ENCODE measurements at places on chromosomes 5 and 9. TPM values are rescaled to one million over a fixed set of nuclear protein-coding genes. Genes with fewer than 3 reads are reported as not detected.

DNA sequence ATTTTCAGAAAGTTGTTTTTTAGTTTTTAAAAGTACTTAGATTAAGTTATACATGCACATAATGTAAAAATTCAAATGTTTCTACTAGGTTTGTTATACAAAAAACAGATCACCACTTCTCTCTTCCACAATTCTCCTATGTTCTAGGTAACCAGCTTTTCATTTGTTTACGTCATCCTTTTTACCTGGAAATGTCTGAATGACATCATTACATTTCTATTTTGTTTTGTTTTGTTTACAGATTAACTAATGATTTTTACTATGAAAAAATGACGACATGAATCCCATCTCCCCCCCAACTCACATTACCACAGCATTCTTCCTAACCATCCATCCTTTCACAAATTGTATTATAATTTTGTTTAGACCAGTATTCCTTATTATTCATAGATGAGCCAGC lies 1709.2 kb downstream of the EFNA5 start:
- DNase-seq = no peak

DNA sequence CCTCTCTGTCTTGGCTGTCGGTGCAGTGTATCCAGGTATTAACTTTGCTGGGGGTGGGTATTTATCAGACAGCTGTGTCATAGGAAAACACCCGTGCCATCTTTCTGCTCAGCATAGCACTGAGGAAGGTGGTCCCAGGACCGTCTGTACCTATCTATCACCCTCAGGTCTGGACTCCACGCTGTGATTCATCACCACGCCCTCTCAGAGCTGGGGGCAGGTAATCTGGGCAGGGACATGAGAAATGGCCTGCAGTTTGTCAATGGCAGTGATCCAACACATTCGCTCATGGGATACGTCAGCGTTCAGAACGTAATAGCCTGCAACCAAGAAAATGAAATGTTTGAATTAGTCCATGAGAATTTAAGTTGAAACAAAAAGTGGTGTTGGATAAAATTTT lies 151.6 kb upstream of the MAP1B start:
- peak; percentile 27 for DNase-seq

GRCh38 chr5:72511774-72512592 lies 4.8 kb upstream of the ZNF366 start:
- DNase-seq = no peak

- DNase-seq = no peak
Measured at GRCh38 chr5:103178167-103178566, 58.1 kb downstream of the PPIP5K2 start.

DNA sequence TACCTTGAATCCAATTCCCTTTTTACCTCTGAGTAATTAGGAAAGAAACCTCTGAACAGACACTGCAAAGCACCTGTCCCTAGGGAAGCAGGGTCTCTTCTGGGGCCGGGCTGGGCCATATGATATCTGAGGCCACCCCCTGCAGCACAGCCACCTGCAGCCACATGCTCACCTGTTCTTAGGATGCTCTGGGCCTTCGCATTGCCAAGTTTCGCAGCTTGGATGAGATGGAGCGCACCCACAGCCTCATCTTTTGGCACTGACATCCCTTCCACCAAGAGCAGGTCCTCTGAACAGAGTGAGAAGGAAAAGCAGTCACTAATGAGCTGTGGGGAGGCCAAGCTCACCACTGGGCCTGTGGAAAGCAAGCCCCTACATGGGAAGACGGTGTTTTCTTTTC lies 27.3 kb downstream of the CLTA start:
- no peak for DNase-seq

- no peak for DNase-seq
Measured at GRCh38 chr5:62354028-62354874, 48.2 kb downstream of the KIF2A start.

DNA sequence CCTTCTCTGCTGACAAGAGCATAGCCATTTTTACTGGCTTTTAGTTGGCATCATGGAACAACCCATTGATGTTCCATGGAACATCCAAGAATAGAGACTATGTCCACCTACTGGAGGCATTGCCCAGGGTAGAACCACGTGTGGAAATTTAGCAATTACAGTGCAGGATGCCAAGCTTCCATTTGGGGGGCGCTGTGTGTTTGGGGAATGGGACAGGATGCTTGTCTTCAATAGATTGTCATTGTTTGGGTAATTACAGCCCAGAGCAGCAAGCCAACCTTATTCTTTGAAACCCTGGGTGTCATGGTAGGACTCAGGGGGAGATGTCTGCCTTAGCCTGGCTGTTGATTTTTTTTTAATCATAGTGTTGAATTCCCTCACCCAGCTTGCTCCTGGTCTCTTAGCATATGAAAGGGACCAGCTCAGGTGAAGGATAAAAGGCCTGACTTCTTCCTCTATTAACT lies 171.1 kb downstream of the DOCK2 start:
- DNase-seq = no peak

DNA sequence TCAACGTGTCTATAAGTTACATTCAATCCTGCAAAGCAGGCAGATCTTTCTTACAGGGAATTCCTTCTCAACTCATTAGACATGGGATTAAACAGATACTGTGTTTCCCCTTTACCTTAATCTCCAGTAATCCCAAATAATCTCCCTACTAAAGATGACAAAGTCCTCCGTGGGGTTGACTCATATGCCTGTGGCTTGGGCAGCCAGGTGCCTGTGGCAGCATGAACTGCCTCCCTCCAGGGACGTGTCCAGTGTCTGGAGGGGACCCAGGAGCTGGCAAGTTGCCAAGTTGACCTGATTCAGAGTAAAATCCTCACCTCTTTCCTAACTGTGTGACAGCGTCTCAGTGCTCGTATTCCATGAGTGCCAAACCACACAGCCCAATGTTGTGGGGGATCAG lies 94.6 kb upstream of the PTCH1 start:
- DNase-seq = no peak

DNA sequence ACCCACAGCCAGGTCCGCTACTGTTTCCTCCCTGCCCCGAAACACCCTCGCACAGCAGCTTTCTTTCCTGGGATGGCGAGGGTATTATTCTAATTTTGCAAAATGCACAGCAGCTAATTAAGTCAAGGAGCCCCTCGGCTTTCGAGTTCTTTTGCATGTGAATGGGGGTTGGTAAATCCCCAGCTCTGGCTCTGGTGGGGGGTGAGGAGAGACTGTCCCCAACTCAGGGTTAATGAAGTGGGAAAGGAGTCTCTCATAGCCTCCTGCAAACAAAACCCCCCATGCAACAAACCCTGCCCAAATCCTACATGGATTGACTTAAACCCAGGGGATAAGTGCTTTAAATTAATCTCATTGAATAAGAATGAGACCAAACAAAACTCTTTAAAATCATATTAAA lies 8.8 kb downstream of the BARHL1 start:
- DNase-seq = no peak

GRCh38 chr5:80955082-80955590 lies 5.0 kb upstream of the RASGRF2 start:
- no peak for DNase-seq

- DNase-seq = no peak
Measured at GRCh38 chr9:72826996-72827949, 125.6 kb downstream of the ALDH1A1 start.

- DNase-seq = no peak
Measured at GRCh38 chr9:14325147-14325546, 11.2 kb upstream of the NFIB start.

DNA sequence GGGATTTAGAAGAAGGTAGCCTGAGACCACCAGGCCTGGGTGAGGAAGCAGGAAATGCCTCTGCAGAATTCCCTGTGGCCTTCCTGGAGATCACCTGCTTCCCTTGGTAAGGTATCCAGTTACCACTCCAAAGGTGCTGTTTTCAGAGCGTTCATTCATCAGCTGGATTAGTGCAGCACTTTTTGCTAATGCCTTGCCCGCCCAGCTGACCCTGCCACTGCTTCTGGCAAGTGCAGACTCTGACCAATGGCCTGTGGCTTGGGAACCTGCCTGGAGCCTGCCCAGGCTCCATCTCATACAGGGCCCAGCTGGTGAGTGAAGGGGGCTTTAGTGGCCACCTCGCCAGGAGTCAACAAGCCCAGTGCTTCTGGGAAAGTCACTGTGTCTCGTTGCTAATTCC lies 48.6 kb downstream of the FOXI1 start:
- DNase-seq = no peak

GRCh38 chr9:98809311-98810101 lies 2.0 kb downstream of the GALNT12 start:
- DNase-seq = no peak

GRCh38 chr5:40428126-40428525 lies 251.6 kb upstream of the PTGER4 start:
- no peak for DNase-seq

DNA sequence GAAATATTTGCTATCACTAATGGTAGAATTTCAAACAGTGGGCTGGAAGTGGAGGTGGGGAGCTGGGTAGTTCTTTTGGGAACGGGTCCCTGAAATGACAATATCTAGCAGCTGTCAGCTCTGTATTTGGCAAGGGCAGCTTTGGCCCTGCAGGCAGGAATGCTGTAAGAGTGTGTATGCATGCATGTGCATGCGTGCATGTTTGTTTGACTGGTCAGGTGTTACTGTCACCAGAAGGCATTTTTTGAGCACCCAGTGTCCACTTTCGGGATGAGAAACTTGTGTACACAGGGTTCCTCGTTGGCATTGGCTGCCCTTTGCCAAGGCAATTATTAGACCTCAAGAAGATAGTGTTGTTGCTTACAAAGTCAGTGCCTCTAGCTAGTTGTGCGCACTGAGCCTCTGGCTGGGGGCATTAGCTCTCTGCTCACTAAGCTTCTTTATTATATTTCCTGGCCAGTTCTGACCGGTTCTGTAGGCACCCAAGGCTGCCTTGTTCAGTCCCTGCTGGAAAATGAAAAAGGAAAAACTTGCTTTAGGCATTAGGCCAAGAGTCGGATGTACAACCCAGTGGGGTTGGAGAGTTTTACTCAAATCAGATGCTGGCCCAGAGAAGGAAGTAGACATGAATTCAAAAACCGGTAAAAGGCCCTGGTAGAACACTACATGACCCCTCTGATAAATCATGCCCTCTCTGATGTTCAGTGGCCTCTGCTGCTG lies 2.0 kb downstream of the CYFIP2 start:
- DNase-seq = no peak

GRCh38 chr9:113656771-113657670 lies 193.5 kb downstream of the RGS3 start:
- DNase-seq = no peak

- no peak for DNase-seq
Measured at GRCh38 chr5:137344723-137345322, 154.3 kb downstream of the SPOCK1 start.

Gene CCDC171
- total RNA-seq = 1.9 TPM

Gene FOXD4L5
- not detected for total RNA-seq

Gene F12
- 0.38 TPM for total RNA-seq

Gene SLC1A1
- total RNA-seq = 5.5 TPM

Gene FOXD4L4
- 0.19 TPM for total RNA-seq

Gene IRX2
- 0.19 TPM for total RNA-seq

Gene RIGI
- total RNA-seq = 11.6 TPM

Gene CMYA5
- total RNA-seq = 7.3 TPM

Gene PCDHB12
- 4.4 TPM for total RNA-seq

Gene MEIKIN
- total RNA-seq = not detected

Gene MEF2C
- total RNA-seq = 54.6 TPM

Gene TERT
- not detected for total RNA-seq

Gene SHROOM1
- total RNA-seq = 17.0 TPM

Gene SLC34A1
- not detected for total RNA-seq

Gene PROB1
- total RNA-seq = 2.0 TPM

Measured in omental fat pad (tissue), 4 donors.